Spinal cord (tissue), 10 donors: ENCODE measurements at places on chromosomes 12 and 14. TPM values are rescaled to one million over a fixed set of nuclear protein-coding genes. Genes with fewer than 3 reads are reported as not detected.
A peak's percentile ranks its signal among the peaks of the same experiment; 100 is the strongest.

DNA sequence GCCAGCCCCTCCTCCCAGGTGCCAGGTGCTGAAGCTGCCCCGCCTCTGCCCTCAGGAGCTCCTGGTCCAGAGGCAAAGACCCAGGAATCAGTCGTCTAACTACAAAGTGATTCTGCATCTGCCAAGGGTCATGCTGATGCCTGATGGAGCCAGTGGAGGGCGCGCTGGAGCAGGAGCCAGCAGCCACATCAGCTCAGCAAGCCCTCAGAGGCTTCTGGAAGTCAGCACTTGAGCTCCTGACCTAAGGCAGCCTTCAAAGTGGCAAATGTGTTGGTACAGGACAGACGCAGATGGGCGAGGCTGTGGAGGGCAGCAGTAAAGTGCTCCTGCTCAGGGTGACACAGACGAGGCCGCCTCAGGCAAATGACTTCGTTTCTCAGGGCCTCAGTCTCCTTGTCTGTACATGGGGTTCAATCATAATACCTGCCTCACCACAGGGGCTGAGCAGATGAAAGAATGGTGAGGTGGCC lies 10.9 kb downstream of the C12orf43 start:
- DNase-seq = no peak

GRCh38 chr14:102891556-102891955 lies 30.9 kb upstream of the AMN start:
- no peak for DNase-seq

- no peak for DNase-seq
Observed at GRCh38 chr12:50597200-50598195, 92.7 kb downstream of the DIP2B start.

GRCh38 chr12:120842595-120842994 lies 61.6 kb downstream of the SPPL3 start:
- DNase-seq = no peak

The SMCO2 gene
- total RNA-seq = 0.40 TPM

DNA sequence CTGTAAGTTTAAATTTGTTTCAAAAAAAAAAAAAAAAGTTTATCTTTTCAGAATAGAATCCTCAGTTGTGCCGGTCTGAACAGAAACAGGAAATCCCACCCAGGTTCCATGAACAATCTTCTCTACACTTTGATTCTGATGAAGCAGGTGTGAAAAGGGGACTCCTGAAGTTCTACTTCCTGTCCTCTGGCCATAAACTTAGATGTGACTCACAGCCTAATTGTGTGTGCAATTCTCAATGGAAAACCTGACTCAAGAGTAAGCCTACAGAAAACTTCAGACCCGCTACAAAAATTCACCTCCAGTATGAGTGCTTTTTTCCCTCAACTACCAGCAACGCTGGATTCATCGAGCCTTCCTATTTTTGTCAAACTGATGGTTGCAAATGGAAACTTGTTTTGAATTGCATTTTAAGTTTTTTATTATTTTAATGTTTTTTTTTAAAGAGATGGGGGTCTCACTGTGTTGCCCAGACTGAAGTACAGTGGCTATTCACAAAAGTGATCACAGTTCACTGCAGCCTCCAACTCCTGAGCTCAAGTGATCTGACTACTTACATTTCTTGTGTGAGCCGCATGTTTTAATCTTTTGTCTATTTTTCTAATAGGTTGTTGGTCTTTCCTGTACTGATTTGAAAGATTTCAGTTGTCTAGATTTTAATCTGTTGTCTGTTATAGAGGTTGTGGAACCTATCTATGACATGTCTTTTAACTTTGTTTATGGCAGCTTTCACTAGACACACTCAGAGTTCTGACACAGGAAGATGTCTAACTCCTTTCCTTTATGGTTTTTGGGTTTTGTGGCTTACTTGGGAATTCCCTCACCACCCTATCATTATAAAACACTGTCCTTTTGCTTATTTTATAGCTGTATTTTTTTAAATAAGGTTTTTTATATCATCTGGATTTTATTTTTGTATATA lies 37.6 kb downstream of the ATG14 start:
- no peak for DNase-seq

GRCh38 chr12:49917788-49918173 lies 14.1 kb upstream of the FAIM2 start:
- no peak for DNase-seq

GRCh38 chr12:120012067-120012621 lies 23.1 kb downstream of the BICDL1 start:
- peak; percentile 98 for DNase-seq

- no peak for DNase-seq
Observed at GRCh38 chr12:122867691-122868461, 28.0 kb downstream of the VPS37B start.

GRCh38 chr12:71439613-71440344 lies at the start of gene LGR5:
TSS of gene LGR5 (plus strand) at chr12:71439798. CDS start at chr12:71440081, 283 bp downstream.
- DNase-seq = peak; percentile 91

- no peak for DNase-seq
Observed at GRCh38 chr12:54430471-54431069, 11.5 kb upstream of the ITGA5 start.

GRCh38 chr12:122126713-122127597 lies 47.1 kb downstream of the IL31 start:
- DNase-seq = no peak

- no peak for DNase-seq
Observed at GRCh38 chr12:56086096-56086495, 6.1 kb downstream of the ERBB3 start.

DNA sequence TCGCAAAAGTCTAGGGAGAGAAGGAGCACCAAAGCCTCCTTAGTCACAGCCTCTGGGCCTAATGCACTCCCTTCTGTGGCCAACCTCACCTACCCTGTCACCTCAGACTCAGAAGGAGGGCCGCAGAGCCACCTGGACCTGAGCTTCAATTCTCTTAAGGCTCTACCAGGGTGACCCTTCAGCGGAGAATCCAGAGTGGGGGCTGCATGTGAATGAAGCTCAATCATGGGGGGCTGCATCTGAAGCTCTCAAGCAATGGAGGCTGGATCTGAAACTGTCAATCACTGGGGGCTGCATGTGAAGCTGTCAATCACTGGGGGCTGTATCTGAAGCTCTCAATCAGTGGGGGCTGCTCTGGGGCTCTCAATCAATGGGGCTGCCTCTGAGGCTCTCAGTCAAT lies 43.1 kb upstream of the EIF5 start:
- no peak for DNase-seq

- DNase-seq = no peak
Observed at GRCh38 chr14:41986700-41987099, 380.0 kb downstream of the LRFN5 start.

DNA sequence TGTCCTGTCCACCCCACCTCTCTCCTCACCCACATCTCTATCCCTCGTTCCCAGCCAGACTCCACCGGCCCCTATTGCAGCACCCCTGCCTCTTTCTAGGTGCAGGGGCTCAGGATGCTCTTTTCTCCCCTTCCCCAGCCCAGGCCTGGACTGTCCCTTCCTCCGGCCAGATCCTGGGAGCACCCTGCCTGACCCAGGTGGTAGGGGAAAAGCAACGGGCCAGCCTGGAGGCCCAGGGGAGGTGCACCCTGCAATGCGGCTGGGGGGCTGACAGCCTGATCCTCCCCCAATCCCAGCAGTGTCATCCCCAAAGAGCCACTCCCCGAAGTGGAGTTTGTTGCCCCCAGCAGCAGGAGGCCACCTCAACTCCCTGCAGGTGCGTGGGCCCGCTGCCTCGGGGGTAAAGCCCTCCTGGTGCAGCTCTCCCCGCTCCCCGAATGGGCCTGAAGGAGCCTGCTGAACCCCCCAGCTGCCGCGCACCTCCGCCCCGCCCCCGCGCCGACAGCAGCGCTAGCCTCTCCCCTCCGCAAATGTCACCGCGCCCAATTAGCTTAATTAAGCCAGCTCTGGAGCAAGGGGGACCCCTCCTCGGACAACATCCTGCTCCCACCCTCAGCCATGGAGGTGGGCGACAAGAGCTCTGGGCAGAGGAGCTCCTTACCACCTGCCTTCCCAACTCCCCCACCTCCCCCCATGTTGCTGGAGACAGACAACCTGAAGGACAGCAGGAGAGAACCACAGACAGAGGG lies 4.7 kb downstream of the NXPH4 start:
- DNase-seq = no peak
